NK-92 treated with Interleukin-12 subunit alpha and Interleukin-12 subunit beta, amount 100 ng/mL, for 24 hours (cell line): ENCODE measurements at places on chromosomes 5 and 9.

DNA sequence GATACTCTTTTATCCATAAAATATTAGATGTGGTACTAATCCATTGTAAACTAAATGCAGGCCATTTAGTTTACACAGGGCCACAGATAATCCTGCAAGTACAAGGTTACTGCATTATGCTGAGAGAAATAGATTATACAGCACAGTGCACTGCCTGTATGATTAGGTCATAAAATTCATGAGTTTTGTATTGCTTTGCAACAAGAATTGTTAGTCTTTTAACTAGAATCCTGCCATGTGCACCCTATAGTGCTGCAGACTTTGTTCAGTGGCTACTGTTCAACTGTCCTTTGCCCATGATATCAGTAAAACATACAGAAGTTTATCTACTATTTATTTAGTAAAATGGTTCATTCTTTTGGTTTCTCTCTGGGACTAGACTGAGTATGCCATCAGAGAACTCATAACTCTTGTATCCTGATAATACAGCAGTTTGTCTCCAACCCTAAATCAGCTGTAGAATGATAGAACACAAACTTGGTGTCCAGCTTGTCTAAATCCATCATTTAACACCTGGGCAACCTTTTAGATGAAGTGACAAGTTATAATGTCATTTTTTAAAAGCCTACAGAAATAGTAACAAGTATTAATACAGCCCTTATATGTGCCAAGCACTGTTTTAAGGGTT lies 291.2 kb downstream of the TMEM167A start:
- DNase-seq: no peak

- no peak for DNase-seq
Measured at GRCh38 chr9:77848897-77849296, 182.7 kb downstream of the GNAQ start.

- DNase-seq: no peak
Measured at GRCh38 chr5:177384134-177384533, at the start of gene SLC34A1. Gene SLC34A1 (plus strand): TSS chr5:177384434. CDS start chr5:177385742, 1,308 bp downstream.

DNA sequence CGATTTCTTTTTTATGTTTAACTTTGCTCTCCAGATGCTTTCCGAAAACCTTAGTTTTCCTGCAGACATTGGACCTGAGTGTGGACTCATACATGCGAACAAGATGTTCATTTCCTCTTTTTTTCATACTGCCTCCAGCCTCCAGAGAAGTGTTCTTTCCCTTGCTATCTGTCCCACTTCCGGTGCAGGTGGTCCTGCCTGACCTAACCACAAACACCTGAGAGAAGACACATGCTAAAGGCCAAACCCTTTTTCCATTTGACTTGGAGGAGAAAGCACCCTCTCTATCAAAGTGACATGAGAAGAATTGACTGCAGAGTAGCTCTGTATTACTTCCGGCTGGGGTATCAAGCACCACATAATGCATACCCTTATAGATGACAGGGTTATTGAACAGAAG lies 334.0 kb downstream of the ARHGEF28 start:
- DNase-seq: no peak

DNA sequence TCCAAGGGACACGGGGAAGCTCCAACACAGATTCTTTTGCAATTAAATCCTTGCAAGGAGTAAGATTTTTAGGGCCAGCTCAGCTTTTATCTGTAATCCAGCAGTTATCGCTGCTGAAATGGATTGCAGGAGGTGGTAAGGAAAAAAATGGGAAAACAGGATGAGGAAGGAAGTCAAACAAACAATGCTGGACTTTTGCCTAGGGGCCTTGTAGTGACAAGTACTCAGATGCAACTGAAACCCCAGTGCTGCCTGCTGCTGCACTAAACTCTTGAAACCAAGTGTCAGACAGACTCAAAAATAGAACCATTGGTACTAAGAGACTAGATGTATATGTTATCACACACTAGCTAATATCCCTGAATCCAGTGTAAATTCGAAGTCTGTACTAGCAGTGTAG lies 309.2 kb downstream of the CTNND2 start:
- no peak for DNase-seq

GRCh38 chr9:14554886-14555285 lies 138.3 kb downstream of the ZDHHC21 start:
- DNase-seq: no peak

DNA sequence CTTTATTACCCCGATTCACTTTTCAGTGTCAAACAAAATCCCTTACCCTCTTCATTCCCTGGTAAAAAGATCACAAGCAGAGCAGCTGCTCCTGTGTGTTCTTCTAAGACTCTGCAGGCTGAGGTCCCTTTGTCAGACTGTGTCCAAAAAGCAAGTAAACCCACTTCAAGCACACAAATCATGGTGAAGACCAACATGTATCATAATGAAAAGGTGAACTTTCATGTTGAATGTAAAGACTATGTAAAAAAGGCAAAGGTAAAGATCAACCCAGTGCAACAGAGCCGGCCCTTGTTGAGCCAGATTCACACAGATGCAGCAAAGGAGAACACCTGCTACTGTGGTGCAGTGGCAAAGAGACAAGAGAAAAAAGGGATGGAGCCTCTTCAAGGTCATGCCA lies 34.5 kb downstream of the CREBRF start:
- no peak for DNase-seq

DNA sequence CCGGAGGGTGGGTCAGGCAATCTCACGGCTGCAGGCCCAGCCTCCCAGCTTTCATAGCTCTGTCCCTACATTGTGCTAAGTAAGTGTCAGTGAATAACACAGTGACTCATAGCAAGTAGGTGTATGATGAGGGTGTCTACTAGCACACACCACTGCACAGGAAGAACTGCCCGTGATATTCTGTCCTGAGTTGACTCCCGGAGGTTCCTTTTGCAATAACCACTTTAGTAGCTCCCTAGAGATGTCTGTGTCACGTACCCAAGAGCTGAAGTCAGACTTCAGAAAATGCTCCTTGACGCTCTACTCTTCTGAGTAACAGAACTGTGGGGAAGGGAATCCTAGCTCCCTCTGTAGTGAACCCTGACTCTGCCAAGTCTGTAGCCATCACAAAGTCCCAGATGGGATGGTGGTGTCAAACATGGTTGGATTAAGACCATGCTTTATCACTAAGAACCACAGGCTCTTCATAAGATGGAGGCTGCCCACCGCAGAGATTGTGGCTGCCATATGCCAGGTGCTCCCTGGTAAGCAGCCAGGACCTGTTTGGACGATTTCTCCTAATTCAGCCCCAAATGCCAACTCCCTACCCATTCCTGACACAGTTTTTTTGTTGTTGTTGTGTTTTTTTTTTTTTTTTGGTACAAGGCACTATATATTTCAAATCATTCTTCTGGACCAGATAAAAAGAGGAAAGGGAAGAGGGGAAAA lies 352.6 kb upstream of the PANK3 start:
- no peak for DNase-seq
